Activated T-helper 9 cell treated with anti-CD3 and anti-CD28 coated beads, Interleukin-2, amount 50 U/mL, for 16 hours (primary cell): ENCODE measurements at places on chromosomes 12 and 14.

GRCh38 chr12:32435921-32436705, 36.8 kb downstream of the FGD4 start:
- no peak for DNase-seq

DNA sequence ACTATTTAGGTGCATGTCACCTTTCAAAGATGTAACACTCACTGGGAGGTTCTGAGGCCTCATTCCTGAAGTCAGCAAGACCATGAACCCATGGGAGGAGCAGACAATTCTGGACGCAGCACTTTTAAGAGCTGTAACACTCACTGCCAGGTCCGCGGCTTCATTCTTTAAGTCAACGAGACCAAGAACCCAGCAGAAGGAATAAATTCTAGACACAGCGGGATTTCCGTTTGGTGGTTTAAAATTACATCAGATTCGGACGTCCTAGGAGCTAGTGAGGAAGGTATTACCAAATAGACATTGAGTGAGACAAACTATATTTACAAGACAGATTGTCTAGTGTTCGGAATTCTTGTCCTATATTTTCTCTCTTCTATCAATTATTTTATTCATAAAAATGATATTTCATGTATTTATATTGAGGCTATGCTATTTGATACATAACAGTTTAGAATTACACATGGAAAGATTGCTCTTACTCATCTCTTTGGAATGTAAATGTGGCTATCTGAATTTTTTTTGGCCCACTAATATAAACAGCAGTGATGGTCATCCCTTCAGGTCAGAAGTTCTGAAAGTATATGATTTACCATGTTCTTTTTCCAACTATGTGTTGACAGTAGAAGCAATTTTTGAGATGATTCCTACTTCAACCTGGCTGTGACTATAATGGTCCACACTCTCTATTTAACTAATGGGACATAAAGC, 1973.0 kb upstream of the FLRT2 start:
- no peak for DNase-seq

DNA sequence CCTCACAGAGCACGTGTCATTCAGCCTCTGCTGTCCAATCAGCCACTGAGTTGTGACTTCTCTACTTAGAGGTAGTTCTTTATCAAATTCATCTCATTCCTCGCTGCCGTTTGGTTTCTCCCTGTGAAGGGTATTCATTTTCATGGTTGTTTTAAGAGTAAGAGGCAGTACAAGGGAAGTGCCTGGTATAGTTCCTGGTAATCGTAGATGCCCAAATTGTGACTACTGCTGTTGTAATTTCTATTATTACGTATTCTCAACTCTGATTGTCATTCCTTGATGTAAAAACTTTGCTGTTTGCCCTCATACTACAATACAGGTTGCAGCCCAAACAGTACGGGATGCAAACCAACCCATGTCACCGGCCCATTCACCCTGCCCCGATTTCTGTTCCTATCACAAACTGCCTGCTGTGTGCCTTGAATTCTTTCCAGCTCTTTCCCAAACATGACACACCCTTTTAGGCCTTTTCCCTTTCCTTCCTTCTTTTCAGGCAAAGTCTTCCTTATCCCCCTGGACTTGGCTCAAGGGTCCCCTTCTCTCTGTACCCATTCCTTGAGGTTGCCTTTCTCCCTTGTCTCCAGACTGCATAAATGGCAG, 93.0 kb downstream of the SLC25A47 start:
- DNase-seq = no peak

- DNase-seq = no peak
Observed at GRCh38 chr12:128734371-128734770, 89.4 kb downstream of the SLC15A4 start.
